ENCODE measurements at places on chromosomes 4 and X. TPM values are rescaled to one million over a fixed set of nuclear protein-coding genes. Genes with fewer than 3 reads are reported as not detected.

DNA sequence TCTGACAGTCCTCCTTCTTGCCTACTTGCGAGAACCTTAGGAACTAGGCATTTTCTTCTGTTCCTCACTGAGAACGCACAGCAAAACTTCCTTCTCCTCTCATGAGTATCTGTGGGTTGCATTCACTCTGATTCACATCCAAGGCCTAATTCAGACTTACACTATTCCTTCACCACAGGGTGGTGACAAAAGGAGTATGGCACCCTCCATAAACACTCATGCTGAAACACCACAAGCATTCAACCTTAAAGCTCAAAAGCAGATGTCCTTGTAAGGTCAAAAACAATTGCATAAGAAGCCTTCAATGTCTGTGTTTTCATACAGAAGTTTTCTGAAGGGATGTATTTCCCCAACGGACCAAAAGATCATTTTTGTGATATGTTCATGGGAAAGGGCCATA is 147.3 kb downstream of the CORIN start:
- H3K36me3 ChIP-seq: no peaks in the 10 kb centered on the region
- no peaks in the 10 kb centered on the region for H3K4me1 ChIP-seq
- H3K4me3 ChIP-seq: no peak overlapping the region
- no peak for DNase-seq
- no peak overlapping the region for H3K27ac ChIP-seq
- no peaks in the 10 kb centered on the region for H3K27me3 ChIP-seq

RAB41 gene
- not detected for total RNA-seq

KCTD8 gene
- 0.91 TPM for total RNA-seq

DNA sequence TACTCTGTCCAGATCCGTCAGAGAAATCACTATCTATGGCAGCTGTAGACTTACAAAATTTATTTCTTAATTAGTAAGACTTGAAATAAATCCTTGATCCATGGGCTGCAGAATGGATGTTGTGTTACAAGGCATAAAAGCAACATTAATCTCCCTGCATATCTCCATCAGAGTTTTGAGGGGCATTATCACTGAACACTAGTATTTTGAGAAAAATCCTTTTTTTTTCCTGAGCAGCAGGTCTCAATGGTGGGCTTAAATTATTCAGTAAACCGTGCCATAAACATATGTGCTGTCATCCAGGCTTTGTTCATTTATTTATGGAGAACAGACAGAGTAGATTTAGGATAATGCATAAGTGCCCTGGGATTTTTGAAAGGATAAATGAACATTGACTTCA is 457.9 kb upstream of the CTSO start:
- no peaks in the 10 kb centered on the region for H3K4me1 ChIP-seq
- H3K36me3 ChIP-seq: no peaks in the 10 kb centered on the region
- H3K4me3 ChIP-seq: no peak overlapping the region
- no peaks in the 10 kb centered on the region for H3K27me3 ChIP-seq
- no peak for DNase-seq

MGARP gene
- total RNA-seq: 0.38 TPM

GRCh38 chrX:52870046-52870445 is 2.2 kb upstream of the XAGE3 start:
- H3K4me1 ChIP-seq: no peaks in the 10 kb centered on the region
- no peak for DNase-seq
- no peak overlapping the region for H3K4me3 ChIP-seq
- no peak overlapping the region for H3K27ac ChIP-seq
- peaks cover 5% of the 10 kb centered on the region for H3K27me3 ChIP-seq
- no peaks in the 10 kb centered on the region for H3K36me3 ChIP-seq

DNA sequence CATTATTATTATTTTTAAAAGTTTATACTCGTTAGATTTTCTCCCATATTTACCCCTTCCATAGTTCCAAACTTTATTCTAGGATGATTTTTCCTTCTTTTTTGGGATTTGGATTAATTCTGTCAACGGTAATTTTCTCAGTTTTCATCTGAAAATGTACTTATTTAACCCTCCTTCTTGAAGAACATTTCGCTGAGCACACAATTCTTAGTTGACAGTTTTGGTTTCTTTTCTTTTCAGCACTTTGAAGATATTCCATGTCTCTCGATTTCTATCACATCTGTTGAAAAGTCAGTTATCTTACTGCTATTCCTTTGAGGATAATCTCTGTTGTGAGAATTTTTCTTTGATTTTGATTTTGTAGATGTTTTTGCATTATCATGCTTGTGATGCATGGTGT is 85.2 kb downstream of the SCLT1 start:
- no peaks in the 10 kb centered on the region for H3K27me3 ChIP-seq
- H3K4me3 ChIP-seq: no peak overlapping the region
- no peaks in the 10 kb centered on the region for H3K36me3 ChIP-seq
- no peaks in the 10 kb centered on the region for H3K4me1 ChIP-seq
- H3K27ac ChIP-seq: no peak overlapping the region

ASMTL gene
- 19.5 TPM for total RNA-seq

GRCh38 chr4:113781439-113782040 is 20.0 kb upstream of the CAMK2D start:
- no peaks in the 10 kb centered on the region for H3K4me1 ChIP-seq
- H3K4me3 ChIP-seq: no peak overlapping the region
- H3K27me3 ChIP-seq: no peaks in the 10 kb centered on the region
- no peaks in the 10 kb centered on the region for H3K36me3 ChIP-seq
- no peak for DNase-seq

DNA sequence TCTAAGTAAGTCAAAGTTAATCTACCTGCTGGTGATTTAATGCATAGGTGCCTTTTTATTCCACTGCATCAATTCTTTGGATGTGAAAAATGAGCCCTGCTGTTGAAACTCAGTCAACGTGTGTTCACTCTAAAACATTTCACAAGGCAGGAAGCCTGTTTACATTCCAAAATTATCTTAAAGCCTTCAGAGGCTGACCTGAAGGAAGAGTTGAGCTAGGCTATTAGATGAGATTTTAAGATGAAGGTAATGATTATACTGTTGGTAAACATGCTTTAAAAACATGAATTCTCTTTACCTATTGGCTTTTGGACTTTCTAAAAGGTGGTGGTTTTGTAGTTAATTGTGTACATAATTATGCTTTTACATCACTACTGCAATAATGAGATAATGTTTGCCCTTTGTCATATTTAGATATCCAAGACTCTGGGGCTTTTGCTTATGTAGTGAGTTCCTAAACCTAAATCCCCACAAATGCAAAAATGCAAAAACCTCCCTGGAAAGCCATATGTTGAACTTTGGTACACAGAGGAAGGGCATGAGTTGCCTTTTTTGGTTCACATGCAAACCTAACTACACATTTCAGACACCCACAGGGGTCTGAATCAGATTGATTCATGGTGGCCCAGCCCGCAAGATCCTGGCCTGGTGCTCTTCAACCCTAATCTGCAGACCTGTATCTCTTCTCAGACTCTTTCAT is 92.3 kb downstream of the KLHL8 start:
- no peak for DNase-seq
- no peak overlapping the region for H3K4me3 ChIP-seq
- peaks cover 3% of the 10 kb centered on the region for H3K36me3 ChIP-seq
- peaks cover 12% of the 10 kb centered on the region for H3K4me1 ChIP-seq

NPY1R gene
- total RNA-seq: 1.2 TPM

GRCh38 chrX:150771116-150771515 is 77.9 kb downstream of the MTMR1 start:
- peaks cover 5% of the 10 kb centered on the region for H3K4me1 ChIP-seq
- no peak for DNase-seq
- no peak overlapping the region for H3K4me3 ChIP-seq
- no peaks in the 10 kb centered on the region for H3K27me3 ChIP-seq
- H3K27ac ChIP-seq: no peak overlapping the region

- peak overlapping the region; percentile 68 for H3K4me3 ChIP-seq
- DNase-seq: peak; percentile 6
- H3K36me3 ChIP-seq: no peaks in the 10 kb centered on the region
- H3K4me1 ChIP-seq: peaks cover 19% of the 10 kb centered on the region
Measured at GRCh38 chr4:141636771-141637460, 533 bp downstream of the IL15 start.

CFI gene
- total RNA-seq: 3.2 TPM

- no peak overlapping the region for H3K27ac ChIP-seq
- no peaks in the 10 kb centered on the region for H3K36me3 ChIP-seq
- DNase-seq: no peak
- H3K27me3 ChIP-seq: no peaks in the 10 kb centered on the region
- no peaks in the 10 kb centered on the region for H3K4me1 ChIP-seq
Measured at GRCh38 chr4:90602726-90603125, 475.5 kb downstream of the CCSER1 start.

DNA sequence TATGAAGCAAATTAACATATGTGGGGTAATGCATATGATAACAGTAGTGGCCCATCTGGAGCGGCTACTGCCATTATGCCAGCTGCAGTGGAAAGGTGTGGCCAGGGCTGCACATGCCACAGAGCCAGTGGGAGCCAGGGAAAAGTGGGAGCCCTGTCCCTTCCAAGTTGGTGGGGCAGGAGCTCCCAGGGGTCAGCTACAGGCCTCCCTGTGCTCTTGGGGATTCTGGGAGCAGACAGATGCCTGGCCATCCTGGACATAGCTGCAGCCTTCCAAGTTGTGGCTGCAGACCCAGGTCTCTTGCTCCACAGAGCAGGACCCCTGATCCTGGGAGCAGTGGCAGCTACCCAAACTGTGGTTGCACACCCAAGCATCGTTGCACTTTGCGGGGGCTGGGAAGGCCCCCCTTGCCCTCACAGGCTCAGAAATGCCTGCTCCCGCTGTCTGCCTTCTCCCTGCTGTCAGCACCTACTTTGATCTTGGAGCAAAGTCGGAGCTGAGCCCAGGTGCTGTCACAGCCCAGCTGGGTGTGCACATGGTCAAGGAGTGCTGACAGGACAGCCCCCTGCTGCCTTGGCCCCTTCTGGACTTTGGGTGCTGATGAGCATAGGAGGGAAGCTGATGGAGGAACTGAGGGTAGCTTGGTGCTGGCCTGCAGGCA is 67.8 kb downstream of the NAA11 start:
- no peak overlapping the region for H3K27ac ChIP-seq
- H3K27me3 ChIP-seq: no peaks in the 10 kb centered on the region
- H3K36me3 ChIP-seq: no peaks in the 10 kb centered on the region

DNA sequence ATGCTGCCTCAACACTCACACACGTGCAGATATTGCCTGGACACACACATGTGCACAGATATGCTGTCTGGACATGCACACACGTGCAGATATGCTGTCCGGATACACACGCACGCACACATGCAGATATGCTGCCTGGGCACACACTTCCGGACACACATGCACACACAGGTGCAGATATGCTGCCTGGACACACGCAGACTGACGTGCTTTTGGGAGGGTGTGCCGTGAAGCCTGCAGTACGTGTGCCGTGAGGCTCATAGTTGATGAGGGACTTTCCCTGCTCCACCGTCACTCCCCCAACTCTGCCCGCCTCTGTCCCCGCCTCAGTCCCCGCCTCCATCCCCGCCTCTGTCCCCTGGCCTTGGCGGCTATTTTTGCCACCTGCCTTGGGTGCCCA is 14.7 kb downstream of the FGFRL1 start:
- peaks cover 9% of the 10 kb centered on the region for H3K36me3 ChIP-seq
- no peak overlapping the region for H3K27ac ChIP-seq
- H3K4me3 ChIP-seq: no peak overlapping the region
- DNase-seq: no peak
- peaks cover 5% of the 10 kb centered on the region for H3K27me3 ChIP-seq

- H3K4me1 ChIP-seq: no peaks in the 10 kb centered on the region
- no peak for DNase-seq
- no peaks in the 10 kb centered on the region for H3K36me3 ChIP-seq
- H3K27ac ChIP-seq: no peak overlapping the region
- H3K4me3 ChIP-seq: no peak overlapping the region
Measured at GRCh38 chr4:93334003-93334402, 494.6 kb upstream of the ATOH1 start.

DNA sequence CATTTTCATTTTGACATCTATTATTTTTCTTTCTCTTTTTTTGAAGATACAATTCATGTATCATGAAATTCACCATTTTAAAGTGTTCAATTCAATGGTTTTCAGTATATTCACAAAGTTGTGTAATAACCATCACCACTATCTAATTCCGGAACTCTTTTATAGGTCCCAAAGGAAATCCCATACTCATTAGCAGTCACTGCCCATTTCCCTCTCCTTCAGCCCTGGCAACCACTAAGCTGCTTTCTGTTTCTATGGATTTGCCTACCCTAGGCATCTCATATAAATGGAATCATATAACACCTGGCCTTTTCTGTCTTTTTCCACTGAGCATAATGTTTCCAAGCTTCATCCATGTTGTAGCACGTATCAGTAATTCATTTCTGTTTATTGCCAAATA is 3.2 kb upstream of the FGF2 start:
- no peak overlapping the region for H3K4me3 ChIP-seq
- H3K27ac ChIP-seq: no peak overlapping the region
- peaks cover 13% of the 10 kb centered on the region for H3K27me3 ChIP-seq
- H3K4me1 ChIP-seq: peaks cover 5% of the 10 kb centered on the region

GABRG1 gene
- not detected for total RNA-seq

GRCh38 chr4:84070289-84070688 is 428.8 kb downstream of the NKX6-1 start:
- DNase-seq: no peak
- H3K4me1 ChIP-seq: no peaks in the 10 kb centered on the region
- H3K4me3 ChIP-seq: no peak overlapping the region
- no peaks in the 10 kb centered on the region for H3K27me3 ChIP-seq
- H3K36me3 ChIP-seq: no peaks in the 10 kb centered on the region

- H3K4me1 ChIP-seq: no peaks in the 10 kb centered on the region
- no peak overlapping the region for H3K27ac ChIP-seq
Measured at GRCh38 chr4:8836664-8837171, 34.9 kb downstream of the HMX1 start.

DNA sequence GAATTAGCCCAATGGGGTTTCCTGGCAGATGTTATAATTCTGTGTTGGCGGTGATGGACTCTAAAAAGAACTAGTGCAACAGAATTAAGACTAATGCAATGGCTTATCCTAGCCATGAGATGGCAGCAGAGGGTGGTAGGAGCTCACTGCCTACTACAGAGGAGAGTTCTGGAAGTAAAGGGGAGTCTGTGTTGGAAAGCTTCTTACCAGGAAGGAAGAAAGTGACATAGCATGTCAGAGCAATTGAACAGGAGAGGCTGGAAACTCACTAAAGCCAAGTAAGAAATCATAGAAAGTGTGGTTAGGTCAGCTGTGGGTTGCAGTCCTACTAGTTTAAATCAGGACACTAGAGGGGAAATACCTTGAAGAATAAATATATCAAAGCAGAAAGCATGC is 6.3 kb upstream of the TRPC5OS start:
- no peaks in the 10 kb centered on the region for H3K4me1 ChIP-seq
- H3K4me3 ChIP-seq: no peak overlapping the region
- H3K27me3 ChIP-seq: peaks cover 3% of the 10 kb centered on the region
- DNase-seq: no peak

Measured in gastrocnemius medialis (tissue), 4 donors.